ENCODE measurements at places on chromosomes 3 and 15.

- no peak for DNase-seq
Observed at GRCh38 chr3:45967724-45968123, 24.5 kb downstream of the CXCR6 start.

DNA sequence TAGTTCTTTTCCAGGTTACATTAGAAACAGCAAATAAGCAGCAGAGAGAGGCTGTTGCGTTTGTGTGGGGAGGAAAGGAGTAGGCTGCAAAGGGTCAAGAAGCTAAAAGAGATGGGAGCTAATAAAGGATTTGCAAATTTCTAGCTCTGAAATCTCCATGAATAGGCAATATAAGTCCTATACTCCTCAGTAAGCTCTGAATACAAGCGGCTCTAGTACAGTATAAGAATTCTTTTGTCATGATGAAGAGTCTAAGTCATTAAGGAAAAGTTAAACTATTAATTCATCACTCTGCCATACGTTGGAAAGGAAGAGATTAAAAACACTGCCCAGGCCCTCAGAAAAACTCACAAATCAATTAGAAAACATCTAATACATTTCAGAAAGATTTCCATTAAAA, 59.3 kb downstream of the CEP152 start:
- no peak for DNase-seq

- no peak for DNase-seq
Observed at GRCh38 chr3:24793896-24794295, 299.2 kb upstream of the THRB start.

- DNase-seq = no peak
Observed at GRCh38 chr15:58401276-58401675, 30.5 kb upstream of the LIPC start.

DNA sequence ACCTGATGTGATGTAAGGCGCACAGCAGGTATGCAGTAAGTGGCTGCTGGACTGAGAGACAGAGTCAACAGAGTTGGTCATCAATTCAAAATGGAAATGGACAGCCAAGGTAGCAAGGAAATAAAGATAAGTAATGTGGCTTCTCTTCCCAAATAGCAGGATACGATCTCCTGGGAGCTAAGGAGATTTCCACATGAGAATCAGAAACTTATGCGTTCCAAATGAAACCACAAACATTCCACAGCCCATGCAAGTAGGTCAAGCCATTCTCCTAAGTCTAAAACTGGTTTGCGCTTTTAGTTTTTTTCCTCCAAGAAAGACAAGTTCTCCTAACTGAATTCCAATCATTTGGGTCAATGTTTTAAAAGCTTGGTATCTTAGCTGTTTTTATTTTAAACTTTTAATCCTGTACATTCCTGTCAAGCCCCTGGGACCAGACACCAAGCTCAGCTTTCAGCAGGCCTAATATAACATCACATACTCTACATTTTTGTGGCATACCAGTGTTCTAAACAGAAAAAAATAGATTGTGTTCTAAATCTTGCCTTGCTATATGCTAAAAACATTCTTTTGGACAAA, 73.7 kb upstream of the TSPAN3 start:
- DNase-seq = no peak

- no peak for DNase-seq
Observed at GRCh38 chr15:25391971-25392721, 46.7 kb downstream of the UBE3A start.

DNA sequence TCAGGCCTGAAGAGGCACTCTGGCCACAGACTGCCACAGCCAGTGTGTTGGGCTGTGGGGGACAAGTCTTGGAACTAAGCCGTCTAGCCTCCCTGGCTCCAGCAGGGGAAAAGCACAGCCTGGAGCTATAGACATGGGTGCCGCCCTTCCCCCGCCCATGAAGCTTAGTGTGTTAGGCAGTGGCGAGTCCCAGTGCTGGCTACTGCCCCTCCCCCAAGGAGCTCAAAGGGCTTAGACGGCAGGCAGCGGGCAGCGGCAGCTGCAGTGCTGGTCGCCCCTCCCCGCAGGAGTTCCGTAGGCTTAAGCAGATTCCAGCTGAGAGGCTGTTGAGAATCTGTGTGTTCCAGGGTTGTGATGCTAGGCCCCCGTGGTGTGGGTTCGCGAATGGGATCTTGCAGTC, 135.8 kb upstream of the RORA start:
- no peak for DNase-seq

DNA sequence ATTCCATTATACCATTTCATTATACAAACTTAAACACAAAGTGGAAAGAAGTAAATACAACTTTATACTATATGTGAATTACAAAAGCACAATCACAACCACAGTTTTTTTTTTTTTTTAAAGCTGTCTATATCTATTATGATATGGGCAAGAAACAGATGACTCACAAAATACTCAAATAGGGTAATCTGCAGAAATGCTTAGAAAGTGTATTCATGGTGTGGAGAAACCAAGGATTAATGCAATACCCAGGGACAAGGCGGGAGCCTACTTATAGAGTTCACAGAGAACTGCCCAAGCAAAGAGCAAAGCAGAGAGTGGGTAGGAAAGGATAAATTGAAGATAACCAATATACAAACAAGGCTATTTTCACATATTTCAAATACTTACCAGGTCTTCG, 332.0 kb downstream of the FHIT start:
- DNase-seq = no peak

DNA sequence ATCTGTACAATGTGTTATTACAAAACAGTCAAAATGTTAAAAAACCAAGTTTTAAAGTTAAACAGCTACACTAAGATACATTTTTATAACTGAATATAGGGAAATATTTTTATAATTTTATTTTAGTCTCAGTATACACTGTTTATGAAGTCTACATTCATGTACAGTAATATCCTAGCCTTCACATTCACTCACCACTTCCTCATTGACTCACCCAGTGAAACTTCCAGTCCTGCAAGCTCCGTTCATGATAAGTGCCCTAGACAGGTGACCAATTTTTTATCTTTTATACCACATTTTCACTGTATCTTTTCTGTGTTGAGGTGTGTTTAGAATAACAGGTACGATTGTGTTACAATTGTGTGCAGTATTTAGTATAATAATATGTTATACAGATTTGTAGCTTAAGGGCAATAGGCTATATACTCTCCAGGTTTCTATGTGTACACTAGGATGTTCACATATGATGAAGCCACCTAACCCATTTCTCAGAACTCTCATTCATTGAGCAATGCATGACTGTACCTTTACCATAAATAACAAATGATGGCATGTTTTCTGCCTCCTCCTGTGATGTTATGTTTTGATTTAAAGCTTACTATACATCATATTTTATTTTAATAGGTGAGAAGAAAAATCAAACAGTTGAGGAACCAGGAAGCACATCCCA, 388.4 kb upstream of the NDN start:
- DNase-seq = no peak

DNA sequence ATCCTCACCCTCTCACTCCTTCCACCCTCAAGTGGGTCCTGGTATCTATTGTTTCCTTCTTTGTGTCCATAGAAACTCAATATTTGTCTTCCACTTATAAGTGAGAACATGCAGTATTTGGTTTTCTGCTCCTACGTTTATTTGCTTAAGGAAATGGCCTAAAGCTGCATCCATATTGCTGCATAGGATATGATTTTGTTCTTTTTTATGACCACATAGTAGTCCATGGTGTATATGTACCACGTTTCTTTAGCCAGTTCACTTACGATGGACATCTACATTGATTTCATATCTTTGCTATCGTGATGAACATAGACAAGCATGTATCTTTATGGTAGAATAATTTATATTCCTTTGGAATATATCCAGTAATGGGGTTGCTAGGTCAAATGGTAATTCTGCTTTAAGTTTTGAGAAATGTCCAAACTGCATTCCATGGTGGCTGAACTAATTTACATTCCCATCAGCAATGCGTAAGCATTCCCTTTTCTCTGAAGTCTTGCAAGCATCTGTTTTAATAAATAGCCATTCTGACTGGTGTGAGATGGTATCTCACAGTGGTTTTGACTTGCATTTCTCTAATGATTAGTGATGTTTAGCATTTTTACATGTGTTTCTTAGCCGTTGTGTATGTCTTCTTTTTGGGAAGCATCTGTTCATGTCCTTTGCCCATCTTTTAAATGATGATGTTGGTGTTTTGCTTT, 650.2 kb downstream of the ZNF385D start:
- DNase-seq = no peak

GRCh38 chr3:195128255-195129071, 142.5 kb downstream of the XXYLT1 start:
- no peak for DNase-seq

- DNase-seq = no peak
Observed at GRCh38 chr3:59072681-59073080, 22.9 kb upstream of the CFAP20DC start.

DNA sequence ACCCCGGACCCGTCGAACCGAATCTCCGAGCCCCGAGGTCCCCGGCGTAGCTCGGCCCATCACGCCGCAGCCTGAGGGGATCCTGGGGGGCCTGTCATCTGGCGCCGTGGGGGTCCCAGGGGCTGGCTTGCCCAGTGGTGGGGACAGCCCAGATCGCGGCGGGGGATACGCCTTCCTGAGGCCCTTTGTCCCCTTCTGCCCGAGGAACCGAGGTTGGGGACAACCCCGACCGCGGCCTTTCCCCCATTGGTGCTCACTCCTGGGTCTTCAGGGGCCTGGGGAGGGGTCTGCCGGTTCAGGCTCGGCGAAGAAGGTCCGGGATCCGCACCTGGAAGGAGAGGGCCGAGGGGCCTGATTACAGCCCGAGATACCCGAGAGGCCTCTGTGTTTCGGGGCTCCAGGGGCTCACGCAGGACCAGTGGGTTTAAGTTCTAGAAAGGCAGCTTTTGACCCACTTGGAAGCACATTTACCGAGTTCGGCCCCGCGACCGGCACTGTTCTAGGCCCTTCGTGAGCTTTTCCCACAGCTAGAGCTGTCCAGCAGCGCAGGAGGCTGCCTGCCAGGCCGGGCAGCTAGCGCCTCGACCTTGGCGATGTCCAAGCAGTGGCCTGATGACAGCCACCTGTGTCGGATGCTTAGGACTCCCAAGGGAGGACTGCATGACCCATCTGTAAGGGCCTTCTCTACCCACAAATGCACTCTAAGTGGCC, 504 bp downstream of the ABHD2 start:
- DNase-seq = no peak

- DNase-seq = no peak
Observed at GRCh38 chr3:136994772-136995516, 37.2 kb downstream of the IL20RB start.

Measured in CMK (cell line).